ENCODE measurements at places on chromosomes 1 and 21. TPM values are rescaled to one million over a fixed set of nuclear protein-coding genes. Genes with fewer than 3 reads are reported as not detected.

GRCh38 chr1:116740746-116741145 is 13.5 kb upstream of the CD2 start:
- no peak for DNase-seq
- H3K4me1 ChIP-seq: no peaks in the 10 kb centered on the region
- H3K27me3 ChIP-seq: no peaks in the 10 kb centered on the region
- no peak overlapping the region for H3K4me3 ChIP-seq
- H3K27ac ChIP-seq: no peak overlapping the region
- no peaks in the 10 kb centered on the region for H3K36me3 ChIP-seq

SPRR1A gene
- not detected for polyA plus RNA-seq

GRCh38 chr1:205275916-205276688 is 45.4 kb downstream of the NUAK2 start:
- H3K4me1 ChIP-seq: peaks cover 22% of the 10 kb centered on the region
- H3K36me3 ChIP-seq: peaks cover 15% of the 10 kb centered on the region
- no peak overlapping the region for H3K4me3 ChIP-seq
- H3K27me3 ChIP-seq: no peaks in the 10 kb centered on the region
- DNase-seq: no peak

CLEC20A gene
- not detected for polyA plus RNA-seq

- H3K4me3 ChIP-seq: no peak overlapping the region
- peaks cover 1% of the 10 kb centered on the region for H3K27me3 ChIP-seq
- H3K27ac ChIP-seq: no peak overlapping the region
- no peaks in the 10 kb centered on the region for H3K36me3 ChIP-seq
- DNase-seq: no peak
Observed at GRCh38 chr1:111422546-111423391, 4.8 kb downstream of the OVGP1 start.

- H3K27me3 ChIP-seq: no peaks in the 10 kb centered on the region
- H3K4me3 ChIP-seq: no peak overlapping the region
- peak; percentile 39 for DNase-seq
- H3K36me3 ChIP-seq: no peaks in the 10 kb centered on the region
Observed at GRCh38 chr1:230291731-230292620, 134.2 kb downstream of the PGBD5 start.

DNA sequence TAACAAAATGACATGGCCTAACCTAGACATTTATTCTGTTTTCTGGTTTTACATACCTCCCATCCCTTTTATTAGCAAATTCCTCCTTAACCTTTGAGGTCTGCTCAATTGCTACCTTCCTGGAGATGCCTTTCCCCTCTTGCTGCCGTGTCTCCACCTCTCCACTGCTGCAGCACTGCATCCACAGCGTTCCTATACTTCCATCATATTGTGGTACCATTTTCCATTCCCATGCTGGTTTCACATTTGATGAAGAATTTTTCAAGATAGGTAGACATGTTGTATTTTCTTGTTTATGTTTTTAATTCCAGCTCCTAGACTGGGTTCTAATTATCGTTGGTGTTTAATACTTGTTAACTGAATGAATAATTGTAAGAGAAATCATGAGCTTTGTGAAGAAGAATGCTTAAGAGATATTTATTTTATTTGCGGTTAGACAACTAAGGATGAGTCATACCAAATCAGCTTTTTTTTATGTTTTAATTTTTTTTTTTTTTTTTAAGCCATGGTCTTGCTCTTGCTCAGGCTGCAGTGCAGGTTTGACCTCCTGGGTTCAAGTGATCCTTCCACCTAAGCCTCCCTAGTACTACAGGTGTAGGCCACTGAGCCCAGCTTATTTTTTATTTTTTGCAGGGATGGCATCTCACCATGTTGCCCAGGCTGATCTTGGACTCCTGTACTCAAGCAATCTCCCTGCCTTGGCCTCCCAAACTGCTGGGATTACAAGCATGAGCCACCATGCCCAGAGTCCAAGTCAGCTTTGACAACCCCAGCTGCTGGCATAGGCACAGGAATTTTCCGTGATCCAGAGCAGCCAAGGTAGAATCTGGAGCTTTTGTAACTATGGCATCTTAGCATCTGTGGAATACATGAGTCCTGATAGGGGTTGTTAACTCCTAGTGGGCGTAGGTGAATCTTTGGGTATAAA is 44.0 kb downstream of the ATP6V1G3 start:
- H3K4me1 ChIP-seq: no peaks in the 10 kb centered on the region
- H3K27ac ChIP-seq: no peak overlapping the region
- H3K36me3 ChIP-seq: no peaks in the 10 kb centered on the region
- no peaks in the 10 kb centered on the region for H3K27me3 ChIP-seq
- no peak for DNase-seq
- H3K4me3 ChIP-seq: no peak overlapping the region

ODF2L gene
- polyA plus RNA-seq: 2.9 TPM
